ENCODE measurements at places on chromosomes 2 and 18. TPM values are rescaled to one million over a fixed set of nuclear protein-coding genes. Genes with fewer than 3 reads are reported as not detected.

SNTG2 gene
- not detected for total RNA-seq

CYRIA gene
- not detected for total RNA-seq

ZNF532 gene
- 47.3 TPM for total RNA-seq

OR6B2 gene
- total RNA-seq: not detected

TSPYL6 gene
- not detected for total RNA-seq

CIB4 gene
- not detected for total RNA-seq

STPG4 gene
- total RNA-seq: not detected

ZNF397 gene
- 1.5 TPM for total RNA-seq

STON1 gene
- total RNA-seq: 1.2 TPM

PELI1 gene
- total RNA-seq: 10.4 TPM

MTX2 gene
- 54.5 TPM for total RNA-seq

GREB1 gene
- 0.62 TPM for total RNA-seq

- no peak for DNase-seq
These were observed 525 bp upstream of the MAL start for GRCh38 chr2:95024960-95025405.

DNA sequence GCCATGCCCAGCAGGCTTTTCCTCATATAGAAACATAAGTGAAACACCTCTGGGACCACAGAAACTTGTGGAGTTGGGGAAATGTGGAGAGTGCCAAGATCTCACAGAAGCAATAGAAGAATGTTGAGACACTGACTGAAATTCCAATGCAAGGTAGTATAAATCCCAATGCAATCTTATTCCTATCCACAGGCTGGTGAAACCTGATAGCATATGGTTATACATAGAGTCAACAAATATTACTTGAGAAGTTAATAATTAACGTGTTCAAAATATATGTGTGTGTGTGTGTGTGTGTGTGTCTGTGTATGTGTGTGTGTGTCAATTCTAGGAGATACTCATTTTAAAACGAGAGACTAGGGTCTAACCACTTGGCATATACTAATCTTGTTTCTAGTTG is 776.8 kb upstream of the ACVR2A start:
- DNase-seq: peak; percentile 28

DNA sequence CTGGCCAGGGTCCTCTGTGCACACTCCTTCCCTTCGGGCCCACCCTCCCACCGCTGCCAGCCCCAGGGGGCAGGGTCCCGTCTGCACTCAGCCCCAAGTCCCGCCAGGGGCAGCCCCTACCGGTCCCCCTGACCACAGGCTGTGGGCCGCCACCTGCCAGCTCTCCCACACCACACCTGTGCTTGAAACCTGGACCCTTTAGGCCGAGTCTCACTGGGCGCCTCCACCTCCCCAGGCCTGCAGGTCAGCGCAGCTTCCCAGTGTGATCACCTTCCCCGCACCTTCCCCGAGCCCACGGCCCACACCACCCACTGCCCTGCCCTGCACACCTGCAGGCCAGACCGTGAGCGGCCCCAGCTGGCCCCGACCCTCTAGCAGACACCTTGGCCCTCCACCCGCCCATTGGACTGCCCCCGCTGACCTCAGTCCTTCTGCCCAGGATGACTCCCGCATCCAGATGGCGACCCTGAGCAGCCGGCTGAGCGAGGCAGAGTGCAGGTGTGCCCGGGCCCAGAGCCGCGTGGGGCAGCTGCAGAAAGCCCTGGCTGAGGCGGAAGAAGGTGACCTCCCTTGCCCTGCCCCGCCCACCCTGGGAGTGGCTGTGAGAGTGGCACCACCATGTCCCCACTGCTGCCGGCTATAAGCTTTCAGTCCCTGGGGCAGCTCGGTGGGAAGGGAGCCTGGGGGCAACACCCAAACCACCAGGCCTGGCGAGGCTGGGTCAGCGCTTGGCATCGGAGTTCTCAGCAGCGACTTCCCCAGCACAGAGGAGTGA is 31.3 kb upstream of the SNED1 start:
- no peak for DNase-seq

- DNase-seq: no peak
These were observed 152.4 kb upstream of the SERPINE2 start for GRCh38 chr2:224191465-224191864.

DNA sequence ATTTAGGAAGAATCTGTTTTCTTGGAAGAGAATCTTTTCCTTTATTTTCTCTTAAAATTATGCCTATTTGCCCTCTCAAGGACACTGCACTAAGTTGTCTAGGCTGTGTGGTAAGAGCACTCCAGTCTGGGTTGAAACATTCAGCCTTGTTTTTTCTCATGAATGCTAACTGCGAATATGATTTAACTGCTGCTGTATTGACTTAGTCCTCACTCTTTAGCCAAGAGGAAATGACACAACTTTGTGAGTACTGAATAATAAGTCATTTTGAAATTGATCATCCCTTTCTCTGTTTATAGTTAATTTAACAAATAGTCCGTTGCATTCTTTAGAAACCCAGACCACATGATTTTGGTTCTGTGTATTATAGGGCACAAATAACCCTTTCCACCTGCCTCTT is 4.5 kb upstream of the RND3 start:
- peak; percentile 83 for DNase-seq

DNA sequence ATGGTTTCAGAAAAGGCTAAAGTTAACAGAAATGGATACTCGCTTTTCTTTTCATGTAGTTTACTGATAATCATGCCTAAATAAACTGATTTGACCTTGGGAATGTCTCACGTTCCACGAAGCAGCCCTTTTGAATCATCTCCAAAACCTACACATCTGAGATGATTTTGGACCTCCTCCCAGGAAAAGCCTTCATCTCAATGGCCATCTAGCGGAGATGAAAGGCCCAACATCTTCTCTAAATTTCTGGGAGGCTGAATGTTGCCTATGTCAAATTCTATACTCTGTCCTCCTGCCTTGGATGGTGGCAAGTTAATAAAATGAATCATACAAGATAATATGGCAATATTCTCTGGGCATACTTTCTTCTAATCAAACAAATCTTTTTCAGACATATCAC is 448.5 kb downstream of the ZEB2 start:
- DNase-seq: peak; percentile 69

DNA sequence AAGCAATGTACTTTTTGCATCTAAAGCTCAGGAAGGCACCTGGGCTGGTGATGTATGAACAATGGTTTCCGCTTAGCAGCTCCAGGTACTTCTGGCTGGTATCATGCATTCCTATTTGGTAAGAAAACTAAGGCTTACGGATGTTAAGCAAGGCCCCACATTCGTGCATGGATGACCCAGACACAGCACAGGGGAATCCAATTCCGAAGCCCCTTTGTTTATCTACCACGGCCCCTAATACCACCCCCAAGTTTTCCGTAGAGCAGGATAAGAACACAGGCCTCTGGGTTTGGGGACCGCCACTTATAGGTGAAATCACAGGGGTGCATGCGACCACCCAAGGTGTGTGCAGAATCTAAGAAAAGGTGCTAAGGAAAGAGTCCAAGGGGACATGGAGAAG is 192.1 kb upstream of the ID2 start:
- DNase-seq: no peak

DNA sequence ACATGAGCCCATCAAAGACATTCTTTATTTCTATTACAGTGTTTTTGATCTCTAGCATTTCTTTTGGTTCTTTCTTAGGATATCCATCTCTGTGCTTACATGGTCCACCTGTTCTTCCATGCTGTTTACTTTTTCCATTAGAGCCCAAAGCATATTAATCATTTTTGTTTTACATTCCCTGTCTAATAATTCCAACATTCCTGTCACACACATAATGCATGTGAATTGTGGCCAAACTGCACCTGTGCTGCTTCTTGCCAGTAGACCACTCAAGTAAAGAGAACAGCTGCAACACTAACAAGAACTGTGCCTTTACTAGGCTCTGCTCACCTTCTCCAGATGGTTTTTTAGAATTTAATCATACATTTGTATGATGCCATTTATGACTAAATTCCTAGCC is 103.0 kb downstream of the PTH2R start:
- no peak for DNase-seq

GRCh38 chr2:219857751-219858150 is 230.3 kb downstream of the SLC4A3 start:
- DNase-seq: no peak

DNA sequence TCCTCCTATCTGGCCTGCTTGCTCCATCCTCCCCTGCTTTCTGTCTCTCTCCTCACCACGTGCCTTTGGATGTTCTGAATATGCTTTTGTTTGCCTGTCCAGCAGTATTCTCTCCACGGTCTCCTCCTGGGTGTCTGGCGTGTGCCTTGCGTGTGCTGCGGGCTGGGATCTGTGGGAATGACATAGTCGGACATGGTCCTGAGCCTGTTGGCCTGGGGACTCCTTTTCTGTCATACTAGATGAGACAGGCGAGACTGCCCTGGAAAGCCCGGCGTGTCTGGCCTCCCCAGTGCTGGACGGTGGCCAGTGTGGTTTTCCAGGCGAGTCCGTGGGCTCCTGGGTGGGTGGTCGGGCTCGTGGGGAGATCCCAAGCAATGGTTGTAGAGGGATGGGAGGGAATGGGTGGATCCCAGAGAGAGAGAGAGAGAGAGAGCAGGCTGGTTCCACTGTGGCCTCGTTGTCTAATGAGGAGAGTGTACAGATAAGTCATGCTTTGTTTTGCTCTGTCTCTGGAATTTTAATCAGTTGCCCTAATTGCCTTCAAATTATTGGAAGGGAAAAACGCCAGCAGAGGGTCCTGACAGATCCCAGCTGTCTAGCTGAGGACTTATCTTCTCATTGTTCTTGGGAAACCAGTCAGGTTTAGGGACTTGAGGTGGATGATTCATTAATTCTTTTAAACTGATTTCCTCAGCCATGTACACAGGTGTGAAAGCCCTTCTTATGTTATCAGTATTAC is 58.3 kb downstream of the HPCAL1 start:
- no peak for DNase-seq

- no peak for DNase-seq
These were observed 57.6 kb upstream of the RNF152 start for GRCh38 chr18:61950371-61950770.

DNA sequence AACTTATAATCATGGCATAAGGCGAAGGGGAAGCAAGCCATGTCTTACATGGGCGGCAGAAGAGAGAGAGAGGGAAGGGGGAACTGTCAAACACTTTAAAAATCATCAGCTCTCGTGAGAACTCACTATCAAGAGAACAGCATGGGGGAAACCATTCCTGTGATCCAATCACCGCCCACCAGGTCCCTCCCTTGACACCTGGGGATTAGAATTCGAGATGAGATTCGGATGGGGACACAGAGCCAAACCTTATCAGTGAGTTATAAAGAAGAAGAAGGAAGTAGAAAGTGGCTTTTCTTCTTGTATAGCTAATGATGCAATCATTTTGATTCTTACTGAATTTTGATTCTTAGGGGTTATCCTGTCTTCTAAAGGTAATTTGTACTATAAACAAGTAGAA is 51.4 kb downstream of the SMCHD1 start:
- DNase-seq: no peak

GRCh38 chr2:239257511-239257937 is 143.3 kb downstream of the HDAC4 start:
- peak; percentile 51 for DNase-seq
